ENCODE measurements at places on chromosomes 5 and 9. TPM values are rescaled to one million over a fixed set of nuclear protein-coding genes. Genes with fewer than 3 reads are reported as not detected.
A peak's percentile ranks its signal among the peaks of the same experiment; 100 is the strongest.

DNA sequence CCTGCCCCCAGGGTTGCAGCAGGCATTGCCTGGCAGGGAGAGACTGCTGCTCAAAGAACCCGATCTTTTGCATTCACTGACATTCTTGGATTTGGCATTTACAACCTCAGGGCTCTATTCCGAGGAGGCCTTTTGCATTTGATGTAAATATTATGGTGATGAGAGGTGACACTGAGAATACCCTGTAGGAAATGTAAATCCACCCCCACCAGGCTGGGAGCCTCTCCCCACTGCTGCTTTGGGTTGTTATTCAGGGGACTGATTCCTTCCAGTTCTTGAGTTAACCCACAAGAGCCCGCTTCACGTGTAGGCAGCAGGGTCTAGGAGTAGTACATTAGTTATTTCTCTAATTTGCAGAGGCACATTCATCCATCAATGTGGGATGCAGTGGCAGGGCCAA lies 55.5 kb upstream of the ARAP3 start:
- DNase-seq, result no peak

GRCh38 chr9:136104916-136105315 lies 9.8 kb upstream of the NACC2 start:
- DNase-seq, result no peak

GRCh38 chr5:44640945-44641456 lies 167.7 kb upstream of the MRPS30 start:
- DNase-seq, result no peak

DNA sequence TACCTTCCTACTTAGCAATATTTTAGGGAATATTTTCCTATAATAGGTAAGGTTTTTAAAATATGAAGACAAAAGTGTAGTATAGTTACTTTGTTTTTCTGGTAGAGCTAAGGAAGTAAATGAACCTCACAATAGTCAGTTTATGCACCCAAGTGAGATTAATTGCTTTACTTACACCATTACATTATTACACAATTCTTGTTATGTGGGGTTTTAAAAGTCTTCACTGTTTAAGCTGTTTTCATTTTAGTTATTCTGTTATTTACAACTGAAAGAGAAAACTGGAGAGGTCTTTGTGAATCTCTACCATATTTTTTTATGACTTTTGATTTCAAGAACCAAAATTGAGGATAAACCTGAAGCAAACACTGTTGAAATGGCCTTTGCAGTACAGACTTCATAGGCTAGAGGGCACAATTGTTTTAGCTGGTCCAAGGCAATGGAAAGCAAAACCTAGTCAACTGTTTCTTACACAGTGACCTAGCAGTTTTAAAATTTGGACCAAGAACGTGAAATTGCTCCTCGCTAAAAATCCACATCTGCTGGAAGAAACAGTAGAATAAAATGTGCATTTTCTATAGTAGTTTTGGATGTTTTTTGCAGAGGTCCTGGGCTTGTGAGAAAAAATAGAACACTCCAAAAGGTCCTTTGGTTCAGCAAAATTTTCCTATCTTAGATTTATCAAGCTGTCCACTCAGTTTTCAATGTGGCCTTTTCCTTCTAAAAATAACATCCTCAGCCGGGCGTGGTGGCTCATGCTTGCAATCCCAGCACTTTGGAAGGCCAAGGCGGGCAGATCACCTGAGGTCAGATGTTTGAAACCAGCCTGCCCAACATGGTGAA lies 66.4 kb upstream of the FER start:
- DNase-seq, result peak; percentile 17

GRCh38 chr5:133389066-133389590 lies 223.2 kb downstream of the FSTL4 start:
- no peak for DNase-seq

GRCh38 chr9:37955781-37956422 lies 52.0 kb upstream of the SLC25A51 start:
- no peak for DNase-seq

Gene GABBR2
- total RNA-seq, result not detected

- no peak for DNase-seq
Measured at GRCh38 chr5:78007233-78007632, 231.1 kb upstream of the TBCA start.

DNA sequence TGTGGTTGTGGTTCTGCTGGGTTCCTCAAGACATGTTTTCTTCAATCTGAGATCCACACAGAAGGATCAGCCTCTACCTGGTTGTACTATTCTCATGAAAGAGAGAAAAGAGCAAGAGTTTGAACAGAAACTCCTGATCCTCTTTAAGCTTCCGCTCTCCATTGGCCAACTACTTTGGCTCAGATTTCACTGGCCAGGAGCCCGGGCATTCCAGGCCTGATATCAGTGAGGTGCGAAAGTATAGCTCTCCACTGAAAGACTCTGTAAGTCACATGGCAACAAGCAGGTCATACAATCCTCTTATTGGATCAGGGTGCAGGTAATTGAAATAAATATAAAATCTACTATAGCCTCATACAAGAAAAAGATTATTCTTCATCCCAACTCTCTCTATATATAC lies 920.5 kb downstream of the TLE4 start:
- DNase-seq, result no peak

Gene GRIA1
- not detected for total RNA-seq

GRCh38 chr5:34731435-34732232 lies 75.5 kb downstream of the RAI14 start:
- DNase-seq, result no peak

Gene CNTFR
- not detected for total RNA-seq

- no peak for DNase-seq
Measured at GRCh38 chr5:145124806-145125205, 710.3 kb downstream of the PRELID2 start.

GRCh38 chr9:105024529-105024928 lies 96.6 kb upstream of the ABCA1 start:
- DNase-seq, result no peak

Gene SMAD5
- total RNA-seq, result 11.8 TPM

- peak; percentile 62 for DNase-seq
Measured at GRCh38 chr9:135978642-135979546, 17.7 kb upstream of the UBAC1 start.

Gene SLC36A3
- not detected for total RNA-seq

DNA sequence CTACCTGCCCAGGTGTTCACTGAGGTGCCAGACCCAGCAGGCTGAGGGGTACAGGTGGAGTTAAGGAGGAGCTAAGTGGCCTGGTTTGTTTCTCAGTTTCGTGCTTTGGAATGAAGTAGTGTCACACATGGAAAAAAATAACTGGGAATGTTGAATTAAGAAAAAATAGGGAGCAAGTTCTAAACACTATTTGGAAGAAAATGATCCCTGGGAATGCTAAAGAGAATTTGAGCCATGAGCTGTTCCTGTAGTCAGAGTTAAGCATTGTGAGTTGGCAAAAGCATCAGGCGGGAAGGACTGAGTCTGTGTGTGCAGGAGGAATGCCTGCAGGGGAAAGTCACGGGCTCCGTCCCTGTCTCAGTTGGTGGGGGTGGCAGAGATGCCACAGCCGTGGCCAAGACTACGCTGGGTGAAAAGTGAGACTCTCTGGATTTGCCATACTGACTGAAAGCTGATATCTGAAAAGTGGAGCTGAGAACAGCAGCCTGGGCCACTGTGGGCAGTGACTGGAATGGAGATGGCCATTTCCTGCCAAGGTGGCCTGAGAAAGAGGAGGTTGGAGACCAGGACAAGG lies 37.0 kb downstream of the SYK start:
- DNase-seq, result no peak

DNA sequence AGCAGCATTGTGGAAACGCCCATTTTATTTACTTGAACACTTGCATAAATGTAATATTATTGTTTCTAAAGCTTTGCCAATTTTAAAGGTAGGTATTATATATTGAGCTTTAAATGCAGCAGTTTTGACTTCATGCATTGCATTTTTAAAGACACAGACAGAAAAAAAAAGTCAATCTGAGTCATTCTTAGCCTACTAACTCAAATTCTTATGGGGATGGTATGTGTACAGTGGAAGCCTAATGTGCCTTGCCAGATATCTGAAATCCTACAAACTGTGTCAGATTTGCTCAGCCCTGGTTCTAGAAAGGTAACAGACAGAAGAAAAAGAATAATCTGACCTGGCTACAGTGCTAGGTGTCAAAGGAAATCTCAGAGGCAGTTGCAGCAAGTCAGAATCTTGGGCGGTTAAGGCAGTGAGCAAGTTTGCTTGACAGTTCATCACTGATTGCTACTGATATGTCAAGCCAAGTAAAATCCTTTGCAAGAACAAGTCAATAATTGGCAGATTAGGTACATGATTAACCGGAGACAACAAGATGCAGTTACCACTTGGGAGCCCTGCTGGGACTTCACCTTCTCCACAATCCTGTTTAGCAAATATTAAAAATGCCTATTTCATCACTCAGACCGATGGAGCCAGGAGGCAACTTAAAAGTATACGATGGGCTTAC lies 224.8 kb upstream of the WWC1 start:
- no peak for DNase-seq

Gene PCDH12
- total RNA-seq, result 2.2 TPM

- no peak for DNase-seq
Measured at GRCh38 chr5:28014779-28015178, 976.4 kb upstream of the CDH9 start.

DNA sequence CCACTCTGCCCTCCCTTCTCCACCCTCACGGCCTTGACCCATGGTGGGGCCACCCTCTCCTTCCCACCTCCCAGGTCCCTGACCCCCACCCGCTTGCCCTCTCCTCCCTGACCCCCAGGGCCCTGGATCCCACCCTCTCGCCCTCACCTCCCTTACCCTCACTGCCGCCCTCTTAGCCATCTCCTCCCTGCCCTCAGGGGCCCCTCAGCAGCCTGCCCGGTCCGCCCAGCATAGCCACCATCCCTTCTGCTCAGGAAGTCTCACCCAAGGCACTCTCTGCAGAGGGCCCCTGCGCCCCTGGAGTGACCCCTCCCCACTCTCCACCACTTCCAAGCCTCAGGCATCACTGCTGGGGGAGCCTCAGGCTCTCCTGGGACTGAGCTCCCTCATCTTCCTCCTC lies 66.3 kb downstream of the MRPL36 start:
- DNase-seq, result peak; percentile 9

GRCh38 chr5:174303437-174304045 lies 258.0 kb downstream of the NSG2 start:
- no peak for DNase-seq

DNA sequence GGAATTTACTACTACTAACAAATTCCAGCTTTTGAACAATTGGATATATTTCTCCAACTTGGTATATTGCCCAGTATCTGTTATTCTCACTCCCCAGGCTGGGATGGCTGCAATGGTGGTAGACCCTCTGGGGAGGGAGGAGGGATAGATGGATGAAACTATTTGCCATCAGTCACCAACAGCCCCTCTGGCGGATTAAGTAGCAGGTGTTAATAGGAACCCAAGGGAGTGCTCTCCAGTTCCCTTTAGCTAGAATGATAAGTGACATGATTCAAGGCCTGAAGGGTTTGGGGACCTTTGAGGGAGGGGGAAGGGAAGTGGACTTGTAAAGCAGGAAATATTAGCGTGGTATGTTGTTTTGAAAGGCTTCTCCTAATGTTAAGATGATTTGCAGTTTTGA lies 824.0 kb upstream of the ARRDC3 start:
- no peak for DNase-seq

Gene LCN9
- total RNA-seq, result not detected

DNA sequence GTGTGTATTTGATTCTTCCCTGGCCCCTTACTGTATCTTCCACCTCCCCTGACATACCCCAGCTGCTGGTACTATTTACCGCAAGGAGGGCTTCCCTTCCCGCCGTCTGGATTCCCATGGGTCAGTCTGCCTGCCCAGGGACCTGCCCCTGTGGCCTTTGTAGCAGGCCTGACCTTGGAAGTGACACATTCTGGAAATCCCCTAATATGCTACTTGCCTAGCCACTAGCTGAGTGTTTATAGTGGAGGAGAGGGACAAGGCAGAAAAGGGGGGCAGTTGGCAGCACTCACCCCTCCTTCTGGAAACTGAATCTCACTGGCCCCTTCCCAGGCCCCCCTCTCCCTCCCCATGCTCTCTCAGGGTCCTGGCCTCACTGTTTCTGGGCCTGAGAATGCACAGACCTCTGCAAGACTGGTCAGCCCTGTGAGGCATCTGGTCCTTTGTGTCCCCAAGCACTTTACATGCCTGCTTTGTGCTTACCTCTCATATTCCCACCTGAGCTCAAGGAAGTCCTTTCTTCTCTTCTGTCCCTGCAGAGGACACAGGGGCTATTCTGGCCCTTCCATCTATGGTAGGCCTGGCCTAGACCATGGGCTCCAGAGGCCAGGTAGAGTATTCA lies 8.2 kb upstream of the CCL21 start:
- no peak for DNase-seq

Gene SPINK6
- not detected for total RNA-seq

Gene SPARC
- total RNA-seq, result 0.25 TPM

DNA sequence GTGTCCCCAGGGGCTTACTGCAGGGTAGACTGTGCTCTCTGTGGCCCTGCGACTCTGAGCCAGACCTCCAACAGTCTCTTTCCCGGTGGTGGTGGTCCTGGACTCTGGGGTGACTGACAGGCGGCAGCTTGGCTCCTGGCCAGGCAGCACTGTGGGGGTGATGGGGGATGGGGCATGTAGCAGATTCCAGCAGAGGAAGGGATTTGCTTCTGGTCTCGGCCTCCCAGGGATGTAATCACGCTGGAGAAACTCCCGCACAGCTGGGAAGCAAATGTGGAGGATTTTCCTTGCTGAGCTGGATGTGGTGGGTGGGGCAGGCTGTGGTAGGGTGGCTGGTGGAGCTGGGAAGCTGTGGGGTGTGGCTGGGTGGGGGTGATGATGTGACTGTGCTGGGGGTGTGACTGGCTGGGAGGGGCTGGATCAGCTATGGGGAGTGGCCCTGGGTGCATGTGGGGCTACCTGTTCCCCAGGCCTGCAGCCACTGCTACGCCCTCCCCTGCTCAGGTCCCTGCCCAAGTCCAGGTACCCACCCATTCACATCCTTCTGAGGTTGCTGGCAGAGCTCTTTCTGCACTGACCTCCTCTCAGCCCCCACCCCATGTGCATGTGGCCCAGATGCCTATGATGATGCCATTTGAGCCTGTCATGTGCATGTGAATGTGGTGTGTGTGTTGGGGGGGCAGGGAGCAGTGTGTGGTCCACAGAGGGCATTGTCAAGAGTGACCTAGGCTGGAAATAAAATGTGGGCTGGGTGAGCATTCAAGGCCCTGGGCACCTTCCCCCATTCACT lies 3.8 kb downstream of the NDST1 start:
- no peak for DNase-seq

Gene CBY3
- total RNA-seq, result not detected

- no peak for DNase-seq
Measured at GRCh38 chr5:112646139-112646936, 91.3 kb upstream of the APC start.

Gene SLC6A7
- not detected for total RNA-seq

Gene N4BP3
- total RNA-seq, result 4.4 TPM

Measured in activated CD4-positive, alpha-beta memory T cell treated with anti-CD3 and anti-CD28 coated beads, Interleukin-2, amount 10 ng/mL, durations not matched to agents 7 days and 5 days (primary cell).